ENCODE measurements at places on chromosomes 3 and 15. TPM values are rescaled to one million over a fixed set of nuclear protein-coding genes. Genes with fewer than 3 reads are reported as not detected.

- no peaks in the 10 kb centered on the region for H3K36me3 ChIP-seq
- no peak overlapping the region for H3K4me3 ChIP-seq
- no peaks in the 10 kb centered on the region for H3K27me3 ChIP-seq
- DNase-seq = no peak
- H3K4me1 ChIP-seq = no peaks in the 10 kb centered on the region
These were observed 75.6 kb downstream of the FAM174B start for GRCh38 chr15:92579931-92580470.

- H3K27ac ChIP-seq = no peak overlapping the region
- H3K4me3 ChIP-seq = no peak overlapping the region
- H3K36me3 ChIP-seq = no peaks in the 10 kb centered on the region
- peak; percentile 43 for DNase-seq
These were observed 646.2 kb downstream of the NTRK3 start for GRCh38 chr15:87610366-87610765.

- H3K4me3 ChIP-seq = no peak overlapping the region
- peaks cover 4% of the 10 kb centered on the region for H3K4me1 ChIP-seq
- no peaks in the 10 kb centered on the region for H3K36me3 ChIP-seq
These were observed 28.1 kb upstream of the PLSCR4 start for GRCh38 chr3:146279013-146279412.

GRCh38 chr15:36498401-36498800 lies 81.0 kb upstream of the CDIN1 start:
- no peaks in the 10 kb centered on the region for H3K27me3 ChIP-seq
- DNase-seq = no peak
- H3K4me1 ChIP-seq = peaks cover 4% of the 10 kb centered on the region
- no peaks in the 10 kb centered on the region for H3K36me3 ChIP-seq

DNA sequence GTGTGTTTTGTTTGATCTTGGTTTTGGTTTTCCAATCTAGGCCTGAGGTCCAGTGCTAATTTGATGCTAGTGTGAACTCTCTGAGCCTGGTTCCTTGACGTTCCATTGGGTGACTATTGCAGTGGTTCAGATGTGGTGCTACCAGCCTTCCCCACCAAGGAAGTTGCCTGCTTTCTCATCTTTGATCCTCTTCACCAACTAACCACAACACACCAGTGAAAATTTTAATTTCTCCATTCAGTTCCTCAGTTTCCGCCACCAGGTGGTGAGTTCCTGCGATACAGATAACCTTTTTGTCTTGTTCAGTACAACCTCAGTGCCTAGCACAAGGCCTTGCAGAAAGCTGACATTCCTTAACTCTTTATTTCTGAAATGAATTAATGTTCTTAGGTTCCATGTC lies 337.4 kb upstream of the TPRG1 start:
- H3K27ac ChIP-seq = no peak overlapping the region
- H3K4me1 ChIP-seq = peaks cover 6% of the 10 kb centered on the region
- H3K27me3 ChIP-seq = no peaks in the 10 kb centered on the region
- H3K36me3 ChIP-seq = no peaks in the 10 kb centered on the region
- DNase-seq = no peak

GRCh38 chr3:94961423-94962100 lies 898.7 kb downstream of the NSUN3 start:
- H3K36me3 ChIP-seq = no peaks in the 10 kb centered on the region
- H3K27ac ChIP-seq = no peak overlapping the region
- DNase-seq = no peak
- no peaks in the 10 kb centered on the region for H3K4me1 ChIP-seq
- no peaks in the 10 kb centered on the region for H3K27me3 ChIP-seq
- H3K4me3 ChIP-seq = no peak overlapping the region

DNA sequence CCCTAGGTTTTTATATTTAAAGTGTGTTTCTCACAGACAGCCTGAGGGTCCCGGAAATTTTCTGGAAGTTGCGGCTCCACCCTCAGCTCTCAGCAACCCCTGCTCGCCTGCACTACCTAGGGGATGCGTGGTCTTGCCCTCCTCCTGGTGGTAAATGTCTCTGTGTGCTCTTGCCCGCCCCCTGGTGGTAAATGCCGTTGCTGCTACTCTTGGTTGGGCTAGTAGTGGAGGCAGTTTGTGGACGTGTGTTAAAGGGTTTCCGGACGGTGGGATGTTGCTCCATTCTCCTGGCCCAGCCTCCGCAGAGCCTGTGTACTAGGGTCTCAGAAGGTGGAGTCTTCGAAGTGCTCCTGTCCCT lies 27.4 kb downstream of the STOML1 start:
- peak; percentile 72 for DNase-seq
- no peak overlapping the region for H3K27ac ChIP-seq
- no peaks in the 10 kb centered on the region for H3K27me3 ChIP-seq
- no peaks in the 10 kb centered on the region for H3K36me3 ChIP-seq
- peaks cover 10% of the 10 kb centered on the region for H3K4me1 ChIP-seq
- no peak overlapping the region for H3K4me3 ChIP-seq

- peaks cover 3% of the 10 kb centered on the region for H3K4me1 ChIP-seq
- no peak overlapping the region for H3K27ac ChIP-seq
- H3K36me3 ChIP-seq = peaks cover 7% of the 10 kb centered on the region
- DNase-seq = no peak
- no peak overlapping the region for H3K4me3 ChIP-seq
These were observed 79.7 kb downstream of the LRRFIP2 start for GRCh38 chr3:37094636-37095035.

- H3K4me3 ChIP-seq = no peak overlapping the region
- no peaks in the 10 kb centered on the region for H3K36me3 ChIP-seq
- no peaks in the 10 kb centered on the region for H3K27me3 ChIP-seq
- DNase-seq = no peak
- H3K4me1 ChIP-seq = no peaks in the 10 kb centered on the region
These were observed 997.8 kb upstream of the CFAP20DC start for GRCh38 chr3:60047426-60048200.

DNA sequence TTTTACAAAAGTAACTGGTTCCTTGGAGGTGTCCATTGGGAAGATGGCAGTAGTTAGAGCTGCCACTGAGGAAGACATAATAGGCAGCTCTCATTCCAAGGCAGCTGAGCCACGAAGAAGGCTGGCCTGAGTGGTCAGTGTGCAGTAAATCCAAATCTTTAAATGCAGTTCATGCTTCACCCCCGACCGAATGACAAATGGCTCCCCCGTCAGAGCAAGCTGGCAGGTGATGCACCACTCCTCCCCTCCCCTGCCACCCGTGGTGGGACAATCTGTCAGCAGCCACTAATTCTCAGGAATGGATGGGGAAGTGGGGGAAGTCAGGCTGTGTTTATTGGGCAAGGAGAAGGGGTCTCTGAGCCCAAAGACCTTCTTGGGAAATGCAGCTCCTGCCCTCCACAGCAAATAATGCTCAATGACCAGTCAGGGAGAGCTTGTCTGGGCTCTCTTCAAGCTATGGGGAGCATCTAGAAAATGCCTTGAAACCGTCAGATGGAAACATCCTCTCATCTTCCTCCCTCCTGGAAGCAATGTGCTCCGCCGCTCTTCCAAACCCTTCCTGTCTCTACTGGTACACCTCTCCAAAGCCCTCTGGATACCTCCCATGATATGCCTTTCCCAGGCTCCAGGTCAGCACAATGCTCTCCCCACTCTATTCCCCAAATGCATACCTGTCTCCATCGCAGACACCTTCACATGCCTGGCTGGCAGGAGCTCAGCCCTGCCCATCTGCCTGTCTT lies 65.4 kb downstream of the LIPC start:
- peak overlapping the region; percentile 16 for H3K27ac ChIP-seq
- no peak overlapping the region for H3K4me3 ChIP-seq
- H3K36me3 ChIP-seq = no peaks in the 10 kb centered on the region
- H3K27me3 ChIP-seq = no peaks in the 10 kb centered on the region
- DNase-seq = no peak
- peaks cover 27% of the 10 kb centered on the region for H3K4me1 ChIP-seq

DNA sequence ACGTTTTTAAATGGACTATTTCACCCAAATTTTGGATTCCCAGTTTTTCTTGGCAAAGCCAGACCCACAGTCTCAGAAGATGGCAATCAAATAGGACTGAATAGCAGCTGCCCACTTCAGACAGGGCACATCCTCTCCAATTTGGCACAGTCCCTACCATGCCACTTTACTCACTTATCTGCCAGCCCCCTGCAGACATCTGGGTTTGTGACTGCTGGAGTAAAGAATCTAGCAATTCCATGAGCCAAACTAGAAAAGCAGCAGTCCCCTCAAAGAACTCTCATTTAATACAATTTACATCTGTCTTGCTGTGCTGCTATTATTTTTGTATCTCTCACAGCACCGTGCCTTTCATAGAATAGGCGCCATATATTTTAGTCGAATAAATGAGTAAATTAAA lies 16.0 kb upstream of the LRRN1 start:
- no peaks in the 10 kb centered on the region for H3K27me3 ChIP-seq
- H3K27ac ChIP-seq = no peak overlapping the region
- no peaks in the 10 kb centered on the region for H3K4me1 ChIP-seq
- no peak for DNase-seq
- H3K36me3 ChIP-seq = no peaks in the 10 kb centered on the region

Gene GPR149
- not detected for total RNA-seq

Gene OXTR
- 56.1 TPM for total RNA-seq

- H3K4me3 ChIP-seq = no peak overlapping the region
- no peaks in the 10 kb centered on the region for H3K36me3 ChIP-seq
- no peaks in the 10 kb centered on the region for H3K27me3 ChIP-seq
- peak; percentile 29 for DNase-seq
- peak overlapping the region; percentile 32 for H3K27ac ChIP-seq
These were observed 48.6 kb upstream of the NEDD4 start for GRCh38 chr15:56042031-56042430.

Data from IMR-90 (cell line).